ENCODE measurements at places on chromosomes 12 and 14. TPM values are rescaled to one million over a fixed set of nuclear protein-coding genes. Genes with fewer than 3 reads are reported as not detected.
A peak's percentile ranks its signal among the peaks of the same experiment; 100 is the strongest.

DNA sequence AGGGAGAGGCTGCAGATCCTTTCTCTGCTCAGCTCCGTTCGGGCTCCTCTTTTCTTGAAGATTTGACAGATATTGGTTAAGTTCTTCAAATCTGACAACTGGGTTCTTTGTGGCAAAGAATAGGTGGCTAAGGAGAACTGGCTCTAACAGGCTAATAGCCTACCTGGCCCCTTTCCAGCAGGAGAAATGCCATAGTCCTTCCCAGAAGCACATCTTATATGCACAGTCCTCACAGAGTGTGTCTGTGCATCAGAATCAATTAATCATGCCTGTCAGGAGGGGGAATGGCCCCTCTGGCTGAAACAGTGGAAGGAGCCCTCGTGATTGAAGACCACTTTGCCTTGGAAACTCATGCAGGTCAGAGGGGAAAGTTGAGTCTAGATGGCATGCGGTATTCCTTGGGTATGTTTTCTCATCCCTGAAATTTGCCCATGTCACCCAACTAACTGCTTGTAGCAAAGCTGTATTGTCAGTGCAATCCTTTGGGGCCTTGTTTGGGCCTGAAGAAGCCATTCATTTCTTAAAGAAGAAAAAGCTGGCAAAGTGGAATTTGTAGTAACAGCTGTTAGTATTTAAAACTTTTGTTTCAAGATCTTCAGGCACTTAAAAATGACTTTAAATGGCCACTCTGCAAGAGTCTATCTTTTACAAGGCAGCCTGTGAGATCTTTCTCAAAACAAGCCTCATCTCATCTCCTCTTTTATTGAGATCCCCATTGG, 251.5 kb downstream of the ZFP36L1 start:
- no peak for DNase-seq

Gene CIROP
- not detected for total RNA-seq

Gene ACSM4
- total RNA-seq, result not detected

GRCh38 chr12:66092559-66093269, 37.8 kb downstream of the LLPH start:
- DNase-seq, result no peak

Gene NGB
- total RNA-seq, result not detected

DNA sequence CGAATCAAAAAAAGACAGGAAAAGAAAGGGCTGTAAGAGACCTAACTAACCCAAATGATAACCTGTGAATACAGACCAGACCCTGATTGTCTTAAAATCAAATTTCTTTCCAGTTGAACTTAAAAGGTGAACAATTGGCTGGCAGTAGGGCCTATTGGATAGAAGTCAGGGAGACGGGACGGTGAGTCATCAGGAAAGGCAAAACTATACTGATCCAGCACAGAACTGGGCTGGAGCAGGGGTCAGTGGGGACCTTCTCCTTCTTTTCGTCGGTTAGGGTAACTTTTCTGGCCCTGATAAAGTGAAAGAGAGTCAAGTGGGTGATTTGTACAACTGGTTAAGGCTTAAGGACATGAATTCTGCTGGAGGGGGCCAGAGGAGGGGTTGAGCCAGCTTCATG, 84.9 kb upstream of the OTX2 start:
- no peak for DNase-seq

Gene PDE3A
- total RNA-seq, result 275 TPM

GRCh38 chr12:93032758-93033157, 103.7 kb upstream of the EEA1 start:
- no peak for DNase-seq

DNA sequence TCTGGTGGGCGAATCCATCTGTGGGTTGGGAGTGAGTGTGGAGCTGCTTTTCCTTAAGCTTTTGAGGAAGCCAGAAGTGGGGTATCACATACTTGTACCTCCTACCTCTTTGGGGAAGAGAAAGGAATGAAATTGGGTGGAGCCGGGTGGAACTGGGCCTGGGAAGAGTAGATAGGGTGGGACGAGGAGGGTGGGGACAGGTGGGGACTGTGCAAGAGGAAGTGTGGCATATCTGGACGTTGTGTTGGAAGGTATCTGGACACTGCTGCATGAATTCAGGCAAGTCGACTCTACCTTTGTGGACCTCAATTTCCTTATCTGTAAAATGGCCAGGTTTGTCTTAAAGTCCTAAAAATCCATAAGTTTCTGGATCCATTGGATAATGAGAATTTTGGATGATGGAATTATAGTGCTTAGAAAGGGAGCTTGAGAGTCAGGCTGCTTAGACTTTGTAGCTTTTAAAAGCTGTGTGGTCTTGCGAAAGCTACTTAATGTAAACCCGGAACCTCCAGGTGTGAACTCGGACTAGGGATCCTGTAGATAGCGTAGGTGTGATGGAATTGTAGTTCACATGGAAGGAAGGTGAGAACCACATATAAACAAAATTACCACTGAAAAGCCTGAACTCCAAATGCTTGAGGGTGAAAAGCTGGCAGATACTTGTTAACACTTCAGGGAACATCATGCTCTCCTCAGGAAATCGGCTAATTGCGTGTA, 2.1 kb downstream of the VRTN start:
- no peak for DNase-seq

Gene RD3L
- total RNA-seq, result 32.9 TPM

DNA sequence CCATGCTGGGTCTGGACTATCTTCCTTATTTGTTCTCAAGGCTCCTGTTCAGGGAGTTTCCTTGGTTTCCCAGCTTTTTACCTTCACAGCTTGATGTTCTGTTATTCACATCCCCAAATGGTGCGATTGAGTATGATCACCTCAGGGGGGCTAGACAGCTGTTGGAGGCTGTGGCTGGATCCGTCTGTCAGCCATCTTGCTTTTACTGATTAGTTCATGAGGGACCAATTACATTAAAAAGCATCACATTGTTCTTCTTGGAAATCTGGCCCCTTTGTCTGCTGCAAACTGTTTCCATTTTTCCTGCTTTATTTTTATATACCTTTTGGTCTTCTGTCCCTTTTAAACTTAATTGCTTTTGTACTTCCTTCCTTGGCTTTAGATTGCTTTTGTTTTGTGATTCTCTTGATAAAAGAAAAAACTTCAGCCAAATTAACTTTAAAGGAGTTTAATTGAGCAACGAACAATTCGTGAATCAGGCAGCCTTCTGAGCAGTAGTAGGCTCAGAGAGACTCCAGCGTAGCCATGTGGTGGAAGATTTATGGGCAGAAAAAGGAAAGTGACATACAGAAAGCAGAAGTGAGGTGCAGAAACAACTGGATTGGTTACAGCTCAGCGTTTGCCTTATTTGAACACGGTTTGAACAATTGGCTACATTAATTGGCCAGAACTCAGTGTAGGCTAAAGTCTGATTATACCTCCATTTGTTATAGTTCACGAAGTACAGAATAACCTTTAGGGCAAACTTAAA, 208.7 kb downstream of the AEBP2 start:
- no peak for DNase-seq

- DNase-seq, result no peak
Observed at GRCh38 chr12:27982385-27982784, 9.9 kb upstream of the PTHLH start.

Gene GLIPR1L1
- not detected for total RNA-seq

GRCh38 chr14:44279357-44279756, 227.7 kb downstream of the FSCB start:
- DNase-seq, result no peak

GRCh38 chr14:95143808-95144620, 13.3 kb downstream of the DICER1 start:
- no peak for DNase-seq

DNA sequence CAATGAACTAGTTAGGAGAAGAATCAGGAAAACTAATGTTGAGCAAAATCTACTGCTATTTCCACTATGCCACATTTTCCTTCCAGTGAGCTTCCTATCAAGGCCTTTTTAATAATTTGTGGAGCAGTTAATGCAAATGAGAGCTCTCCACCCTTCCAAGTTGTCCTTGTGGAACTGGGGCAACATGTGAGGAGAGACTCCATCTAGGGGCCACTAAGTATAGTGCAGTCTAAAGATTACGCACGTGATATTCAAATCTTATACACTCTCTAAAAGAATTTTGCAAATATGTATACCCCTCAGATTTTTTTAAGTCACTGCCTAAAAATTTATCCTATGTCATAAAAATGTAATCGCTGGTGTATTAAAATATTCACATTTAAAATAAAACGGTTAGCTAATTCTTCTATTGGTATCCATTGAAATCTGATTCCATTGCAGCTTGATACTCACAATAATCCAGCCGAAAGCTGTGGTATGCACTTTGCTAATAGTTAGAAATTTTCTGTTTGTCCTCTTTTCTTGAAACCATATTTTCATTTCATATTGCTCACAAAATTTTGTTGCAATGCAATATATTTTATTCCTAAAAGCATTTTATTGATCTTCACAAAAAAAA, 100.1 kb downstream of the PAH start:
- no peak for DNase-seq

GRCh38 chr14:26984311-26985177, 386.7 kb upstream of the NOVA1 start:
- DNase-seq, result peak; percentile 52

Gene TCL1B
- not detected for total RNA-seq

Gene BLTP3B
- 14.1 TPM for total RNA-seq

- DNase-seq, result no peak
Observed at GRCh38 chr12:6124411-6125309, at the start of gene VWF. TSS of gene VWF (minus strand) at chr12:6124670. CDS start at chr12:6123196, 1,474 bp downstream.

- no peak for DNase-seq
Observed at GRCh38 chr12:110182281-110182680, 58.1 kb downstream of the IFT81 start.

GRCh38 chr14:64098120-64098519, 196.1 kb downstream of the ESR2 start:
- DNase-seq, result no peak

Gene ADAM21
- total RNA-seq, result 0.12 TPM

DNA sequence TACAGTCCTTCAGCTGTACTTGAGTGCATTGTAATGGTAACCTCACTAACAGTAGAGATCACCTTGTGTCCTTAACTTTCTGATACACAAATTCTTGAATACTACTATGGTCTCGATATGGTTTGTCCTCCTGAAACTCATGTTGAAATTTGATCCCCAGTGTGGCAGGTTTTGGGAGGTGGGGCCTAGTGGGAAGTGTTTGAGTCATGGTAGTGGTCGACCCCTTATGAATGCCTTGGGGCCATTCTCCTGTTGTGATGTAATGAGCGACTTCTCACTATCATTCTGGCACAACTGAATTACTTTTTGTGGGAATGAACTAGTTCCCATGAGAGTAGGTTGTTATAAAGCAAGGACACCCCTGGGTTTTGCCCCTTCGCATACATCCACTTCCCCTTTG, 52.3 kb downstream of the IPO8 start:
- DNase-seq, result no peak

DNA sequence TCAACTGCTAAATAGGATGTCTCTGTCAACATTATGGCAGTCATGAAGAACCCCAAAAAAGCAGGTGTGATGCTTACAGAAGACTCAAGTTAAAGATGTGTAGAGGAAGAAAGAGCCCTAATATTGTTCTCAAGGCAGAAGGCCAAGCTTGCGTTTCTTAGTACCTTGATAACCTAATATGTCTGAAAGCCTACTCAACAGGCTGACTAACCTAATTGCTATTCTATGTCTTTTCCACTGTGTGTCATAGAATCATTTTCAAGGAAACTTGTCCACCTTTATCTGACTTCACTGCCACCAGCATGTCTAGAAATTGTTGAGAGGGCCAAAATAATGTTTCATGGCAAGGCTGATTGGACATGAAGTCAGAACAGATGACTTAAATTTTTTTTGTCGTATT, 373.2 kb downstream of the BTG1 start:
- no peak for DNase-seq

GRCh38 chr12:124044809-124045321, 71.8 kb downstream of the ZNF664 start:
- no peak for DNase-seq

GRCh38 chr12:20601668-20602280, 93.4 kb upstream of the SLCO1C1 start:
- no peak for DNase-seq

DNA sequence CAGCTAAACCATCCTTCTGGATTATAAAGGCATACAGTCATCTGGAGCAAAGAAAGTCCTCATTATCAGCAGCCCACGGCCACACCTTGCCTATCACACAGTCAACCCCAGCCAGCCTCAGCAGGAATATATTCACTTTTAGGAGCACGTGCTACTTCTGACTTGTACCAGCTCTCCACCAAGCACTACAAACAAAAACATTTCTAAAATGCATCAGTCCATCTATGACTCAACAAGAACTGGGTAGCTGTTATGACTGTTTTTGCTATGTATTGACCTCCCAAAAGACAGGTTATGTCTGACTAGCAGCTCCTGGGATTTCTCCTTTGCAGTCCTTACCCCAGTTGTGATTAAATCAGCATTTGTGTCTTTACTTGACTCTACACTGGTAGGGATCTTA, 31.2 kb downstream of the NUAK1 start:
- no peak for DNase-seq

DNA sequence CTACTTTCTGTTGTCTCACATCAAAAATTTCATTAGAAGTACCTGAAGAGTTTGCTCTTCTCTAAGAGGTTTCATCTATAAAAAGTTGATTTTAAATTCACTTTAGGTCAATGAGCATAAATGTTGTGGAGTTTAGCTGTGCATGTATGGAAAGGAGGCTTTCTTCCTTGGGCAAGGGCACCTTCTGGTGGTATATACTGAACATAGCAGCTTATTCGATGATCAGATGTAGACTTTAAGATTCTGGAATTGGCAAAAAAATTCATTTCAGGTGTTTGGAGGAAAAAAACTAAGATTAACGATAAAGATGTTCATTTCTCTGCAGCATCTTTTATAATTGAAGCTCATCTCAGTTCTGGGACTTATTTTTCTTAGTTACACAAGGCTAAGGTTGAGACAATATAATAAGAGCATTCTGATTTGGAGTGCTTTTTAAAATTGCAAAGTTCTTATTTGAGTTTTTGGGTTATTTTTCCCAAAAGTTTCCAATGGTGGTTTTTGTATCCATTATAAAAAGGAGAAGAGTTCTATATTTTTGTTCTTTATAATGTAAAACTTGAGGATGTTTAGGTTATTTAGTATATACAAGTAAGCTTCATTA, 46.8 kb downstream of the TMEM117 start:
- DNase-seq, result no peak

- peak; percentile 14 for DNase-seq
Observed at GRCh38 chr12:82857276-82857675, 170.6 kb downstream of the TMTC2 start.

- DNase-seq, result no peak
Observed at GRCh38 chr12:7015555-7016370, 2.5 kb downstream of the LPCAT3 start.

DNA sequence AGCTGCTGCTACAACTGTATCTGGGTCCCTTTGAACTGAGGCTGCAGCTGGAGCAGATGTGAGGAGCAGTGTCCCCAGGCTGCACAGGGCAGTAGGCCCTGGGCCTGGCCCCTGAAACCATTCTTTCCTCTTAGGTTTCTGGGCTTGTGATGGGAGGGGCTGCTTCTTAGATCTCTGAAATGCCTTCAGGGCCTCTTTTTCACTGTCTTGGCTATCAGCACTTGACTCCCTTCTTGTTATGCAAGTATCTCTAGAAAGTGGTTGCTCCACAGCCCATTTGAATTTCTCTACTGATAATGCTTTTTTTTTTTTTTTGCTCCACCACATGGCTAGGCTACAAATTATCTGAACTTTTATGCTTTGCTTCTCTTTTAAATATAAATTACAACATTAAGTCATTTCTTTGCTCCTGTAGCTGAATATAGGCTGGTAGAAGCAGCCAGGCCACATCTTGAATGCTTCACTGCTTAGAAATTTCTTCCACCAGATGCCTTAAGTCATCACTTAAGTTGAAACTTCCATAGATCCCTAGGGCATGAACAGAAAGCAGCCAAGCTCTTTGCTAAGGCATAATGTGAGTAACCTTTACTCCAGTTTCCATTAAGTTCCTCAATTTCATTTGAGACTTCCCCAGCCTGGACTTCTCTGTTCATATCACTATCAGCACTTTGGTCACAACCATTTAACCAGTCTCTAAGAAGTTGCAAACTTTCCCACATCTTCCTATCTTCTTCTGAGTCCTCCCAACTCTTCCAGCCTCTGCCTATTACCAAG, 41.1 kb downstream of the ACSM4 start:
- DNase-seq, result no peak
